ENCODE measurements at places on chromosomes 11 and 22.

DNA sequence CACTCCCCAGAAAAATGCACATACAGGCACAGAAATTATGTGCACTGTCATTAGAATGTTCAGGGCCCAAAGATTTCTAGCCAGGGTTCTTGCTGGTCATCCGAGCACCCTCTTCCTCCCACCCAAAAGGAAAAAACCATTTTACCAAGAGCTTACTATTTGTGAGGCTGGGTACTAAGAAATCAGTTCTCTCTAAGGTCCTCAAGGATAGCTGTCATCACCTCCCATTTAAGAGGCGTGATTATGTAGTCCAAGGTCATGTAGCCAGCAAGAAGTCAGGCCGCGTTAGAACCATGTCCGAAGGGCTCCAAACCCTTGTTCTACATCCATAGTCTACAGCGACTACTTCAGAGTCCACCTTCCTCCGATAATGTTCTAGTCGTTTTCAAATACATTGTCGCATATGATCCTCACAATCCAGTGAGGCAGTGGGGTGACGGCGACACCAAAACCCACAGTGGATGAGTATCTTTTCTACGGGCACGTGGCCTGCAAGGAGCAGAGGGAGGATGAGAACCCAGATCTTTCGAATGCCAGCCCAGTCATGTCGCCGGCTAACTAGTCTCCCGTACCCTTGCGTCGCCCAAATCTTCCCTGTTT is 634 bp downstream of the TIMM8B start:
- no peak for DNase-seq

DNA sequence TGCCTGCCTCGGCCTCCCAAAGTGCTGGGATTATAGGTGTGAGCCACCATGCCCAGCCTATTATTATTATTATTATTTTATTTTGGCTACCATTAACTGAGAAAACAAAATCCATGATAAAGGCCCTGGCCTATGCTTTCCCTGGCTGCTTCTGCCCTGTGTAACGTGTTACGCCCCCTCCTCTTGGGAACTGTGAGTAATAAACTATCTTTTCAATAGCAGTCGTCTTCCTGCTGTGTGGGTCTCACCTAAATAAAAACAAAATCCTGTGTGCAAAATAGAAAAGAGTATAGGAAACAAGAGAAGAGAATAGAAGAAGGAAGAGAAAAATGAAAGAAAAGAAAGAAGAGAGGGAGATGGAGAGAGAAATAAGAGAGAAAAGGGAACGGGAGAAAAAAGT is 237.0 kb downstream of the MIAT start:
- DNase-seq = no peak

- DNase-seq = no peak
Observed at GRCh38 chr11:121460941-121461514, 8.3 kb upstream of the SORL1-AS1 start.

DNA sequence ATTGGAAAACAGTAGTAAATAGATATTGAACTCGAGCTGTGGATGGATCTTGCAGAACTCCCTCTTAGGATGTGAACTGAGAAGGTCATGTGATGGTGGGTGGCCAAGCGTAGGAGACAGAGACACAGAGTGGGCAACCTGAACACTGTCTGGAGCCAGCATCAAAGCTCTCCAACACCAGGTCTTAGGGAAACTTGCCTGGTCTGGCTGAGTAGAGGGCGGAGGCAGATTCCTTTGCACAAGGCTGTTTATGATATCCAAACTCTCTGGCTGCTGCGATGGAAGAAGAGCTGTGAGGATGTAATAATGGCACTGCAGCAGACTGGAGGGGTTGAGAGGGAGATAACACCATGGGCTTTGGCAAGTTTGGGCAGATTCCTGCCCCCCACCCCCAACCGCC is 10.1 kb downstream of the NAV2 start:
- DNase-seq = no peak

- no peak for DNase-seq
Observed at GRCh38 chr11:78806214-78807004, 231.7 kb upstream of the NARS2 start.

DNA sequence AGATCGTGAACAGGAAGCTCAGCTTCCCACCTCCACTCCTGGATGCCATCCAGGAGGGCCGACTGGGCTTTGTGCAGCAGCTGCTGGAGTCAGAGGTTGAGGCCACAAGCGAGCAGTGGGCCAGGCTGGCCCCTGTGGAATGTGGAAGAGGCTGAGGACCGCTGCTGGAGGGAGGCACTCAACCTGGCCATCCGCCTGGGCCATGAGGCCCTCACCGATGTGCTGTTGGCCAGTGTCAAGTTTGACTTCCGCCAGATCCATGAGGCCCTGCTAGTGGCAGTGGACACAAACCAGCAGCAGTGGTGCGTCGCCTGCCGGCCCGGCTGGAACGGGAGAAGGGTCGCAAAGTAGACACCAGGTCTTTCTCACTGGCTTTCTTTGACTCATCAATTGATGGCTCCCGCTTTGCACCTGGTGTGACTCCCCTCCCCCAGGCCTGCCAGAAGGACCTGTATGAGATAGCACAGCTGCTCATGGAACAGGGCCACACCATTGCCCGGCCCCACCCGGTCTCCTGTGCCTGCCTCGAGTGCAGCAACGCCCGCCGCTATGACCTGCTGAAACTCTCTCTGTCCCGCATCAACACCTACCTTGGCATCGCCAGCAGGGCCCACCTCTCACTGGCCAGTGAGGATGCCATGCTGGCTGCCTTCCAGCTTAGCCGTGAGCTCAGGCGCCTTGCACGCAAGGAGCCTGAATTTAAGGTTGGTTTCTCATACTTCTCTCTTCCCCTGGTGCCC is 24.9 kb downstream of the ART5 start:
- no peak for DNase-seq

DNA sequence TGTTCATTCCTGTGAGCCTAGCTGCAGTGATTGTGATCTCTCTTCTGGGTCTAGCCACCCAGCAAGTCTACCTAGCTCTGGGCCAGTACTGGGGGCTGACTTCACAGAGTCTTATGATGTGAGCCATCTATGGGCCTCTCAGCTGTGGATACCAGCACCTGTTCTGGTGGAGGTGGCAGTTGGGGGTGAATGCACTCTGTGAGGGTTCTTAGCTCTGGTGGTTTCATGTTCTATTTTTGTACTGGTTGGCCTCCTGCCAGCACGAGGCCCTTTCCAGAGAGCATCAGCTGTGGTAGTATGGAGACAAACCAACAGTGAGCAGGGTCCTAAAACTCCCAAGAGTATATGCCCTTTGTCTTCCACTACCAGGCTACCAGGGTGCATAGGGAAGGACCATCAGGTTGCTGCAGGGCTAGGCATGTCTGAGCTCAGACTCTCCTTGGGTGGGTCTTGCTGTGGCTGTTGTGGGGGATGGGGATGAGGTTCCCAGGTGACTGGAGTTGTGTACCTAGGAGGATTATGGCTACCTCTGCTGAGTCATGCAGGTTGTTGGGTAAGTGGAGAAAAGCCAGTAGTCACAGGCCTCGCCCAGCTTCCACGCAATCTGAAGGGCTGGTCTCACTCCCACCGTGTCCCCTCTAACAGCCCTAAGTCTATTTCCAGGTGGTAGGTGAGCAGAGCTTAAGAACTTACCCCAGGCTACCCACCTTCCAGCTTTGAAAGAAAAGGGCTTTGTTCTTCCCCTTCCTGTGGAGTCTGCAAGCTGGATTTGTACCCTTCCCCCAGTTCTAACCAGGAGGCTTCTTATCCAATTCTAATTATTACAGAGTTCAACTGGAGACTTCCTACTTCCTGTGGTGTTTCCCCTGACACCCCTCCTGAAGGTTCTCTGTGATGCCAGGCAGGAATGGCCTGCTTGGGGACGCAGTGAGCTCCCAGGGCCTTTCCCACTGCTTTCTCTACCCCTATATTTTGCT is 250.7 kb downstream of the LUZP2 start:
- DNase-seq = no peak

GRCh38 chr22:43991316-43992020 is 32.6 kb upstream of the PARVB start:
- DNase-seq = no peak

GRCh38 chr11:44149651-44150050 is 54.2 kb downstream of the EXT2 start:
- no peak for DNase-seq

- DNase-seq = peak; percentile 91
Observed at GRCh38 chr11:61120706-61121191, 18.5 kb downstream of the CD5 start.

Measured in CD8-positive, alpha-beta memory T cell (primary cell).